ENCODE measurements at places on chromosomes 12 and 14. TPM values are rescaled to one million over a fixed set of nuclear protein-coding genes. Genes with fewer than 3 reads are reported as not detected.

The LRRC43 gene
- total RNA-seq: 5.2 TPM

The SLC15A4 gene
- total RNA-seq: 29.4 TPM

- no peak overlapping the region for H3K4me3 ChIP-seq
- no peaks in the 10 kb centered on the region for H3K4me1 ChIP-seq
- no peaks in the 10 kb centered on the region for H3K36me3 ChIP-seq
- no peaks in the 10 kb centered on the region for H3K27me3 ChIP-seq
Measured at GRCh38 chr12:92237762-92238523, 92.3 kb upstream of the BTG1 start.

The PRORP gene
- 40.5 TPM for total RNA-seq

DNA sequence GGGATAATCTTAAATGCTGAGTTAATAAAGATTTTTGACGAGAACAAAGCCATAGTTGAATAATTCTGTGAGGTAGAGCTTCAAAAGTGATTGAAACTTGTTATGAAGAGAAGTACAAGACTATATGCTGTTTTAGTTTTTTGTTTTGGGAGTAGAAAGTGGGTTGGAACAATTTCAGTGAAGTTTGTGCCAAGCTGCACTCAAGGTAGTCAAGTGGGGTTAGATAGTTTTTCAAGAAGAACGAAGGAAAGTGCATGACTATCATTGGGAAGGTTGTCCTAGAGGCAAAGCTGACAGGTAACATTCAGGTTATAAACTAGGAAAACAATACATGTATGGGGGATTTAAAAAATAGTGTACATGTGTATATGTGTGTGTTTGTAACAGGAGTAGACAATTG is 16.2 kb downstream of the FUT8 start:
- H3K4me3 ChIP-seq: no peak overlapping the region
- DNase-seq: no peak
- H3K27me3 ChIP-seq: no peaks in the 10 kb centered on the region
- H3K4me1 ChIP-seq: peaks cover 6% of the 10 kb centered on the region

The RNASE7 gene
- not detected for total RNA-seq

- H3K36me3 ChIP-seq: no peaks in the 10 kb centered on the region
- H3K4me3 ChIP-seq: no peak overlapping the region
- H3K27ac ChIP-seq: peak overlapping the region; percentile 29
- peaks cover 55% of the 10 kb centered on the region for H3K4me1 ChIP-seq
Measured at GRCh38 chr14:68729556-68729955, 63.3 kb downstream of the ZFP36L1 start.

The TOMM20L gene
- total RNA-seq: not detected

GRCh38 chr12:72658615-72659014 is 386.4 kb downstream of the TRHDE start:
- H3K4me3 ChIP-seq: no peak overlapping the region
- DNase-seq: no peak
- no peaks in the 10 kb centered on the region for H3K36me3 ChIP-seq
- no peaks in the 10 kb centered on the region for H3K4me1 ChIP-seq

DNA sequence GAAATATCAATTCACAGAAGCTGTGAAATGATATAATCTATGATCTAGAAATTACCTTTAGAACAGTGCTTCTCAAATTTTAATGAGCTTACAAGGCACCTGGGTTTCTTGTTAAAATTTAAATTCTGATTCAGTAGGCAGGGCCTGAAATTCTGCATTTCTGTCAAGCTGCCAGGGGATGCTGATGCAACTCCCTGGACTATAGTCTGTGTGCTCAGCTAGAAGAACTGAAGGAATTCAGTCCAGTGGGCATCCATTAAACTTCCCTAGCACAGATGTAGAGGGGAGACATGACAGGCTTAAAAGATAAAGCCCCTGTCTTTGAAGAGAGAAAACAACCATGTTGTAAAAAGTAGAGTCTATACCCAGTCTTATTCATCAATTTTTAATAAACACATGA is 441.8 kb downstream of the TMTC2 start:
- H3K4me1 ChIP-seq: peaks cover 10% of the 10 kb centered on the region
- no peaks in the 10 kb centered on the region for H3K36me3 ChIP-seq
- H3K27ac ChIP-seq: no peak overlapping the region
- H3K27me3 ChIP-seq: no peaks in the 10 kb centered on the region
- DNase-seq: peak; percentile 55

The KRT79 gene
- not detected for total RNA-seq
